ENCODE measurements at places on chromosomes 2 and 18.

DNA sequence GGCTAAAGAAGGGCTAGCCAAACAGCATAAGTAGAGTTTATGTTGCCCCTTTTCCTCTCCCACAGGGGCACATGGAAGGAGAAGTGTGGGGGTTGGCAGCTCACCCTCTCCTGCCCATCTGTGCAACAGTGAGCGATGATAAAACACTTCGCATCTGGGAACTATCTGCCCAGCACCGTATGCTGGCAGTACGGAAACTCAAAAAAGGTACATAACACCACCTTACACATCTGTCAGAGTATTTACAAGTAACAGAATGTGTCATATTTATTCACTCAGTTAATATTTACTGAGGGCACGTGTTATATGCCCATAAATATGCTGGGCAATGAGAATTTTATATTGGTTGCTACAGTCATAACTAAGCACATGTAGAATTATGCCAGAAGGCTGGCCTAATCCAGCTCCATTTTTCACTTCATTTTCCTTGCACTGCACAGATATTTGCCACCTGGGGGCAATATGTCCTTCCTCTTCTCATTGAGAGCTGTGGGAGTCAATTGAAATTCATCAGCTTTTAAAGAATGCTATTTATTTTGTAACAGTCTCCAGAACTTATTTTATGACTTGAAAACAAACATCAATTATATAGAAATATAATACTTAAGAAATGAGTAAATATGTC is 150.6 kb downstream of the RTN4 start:
- peak; percentile 42 for DNase-seq

- no peak for DNase-seq
These were observed 26.1 kb downstream of the METTL8 start for GRCh38 chr2:171407676-171408044.

DNA sequence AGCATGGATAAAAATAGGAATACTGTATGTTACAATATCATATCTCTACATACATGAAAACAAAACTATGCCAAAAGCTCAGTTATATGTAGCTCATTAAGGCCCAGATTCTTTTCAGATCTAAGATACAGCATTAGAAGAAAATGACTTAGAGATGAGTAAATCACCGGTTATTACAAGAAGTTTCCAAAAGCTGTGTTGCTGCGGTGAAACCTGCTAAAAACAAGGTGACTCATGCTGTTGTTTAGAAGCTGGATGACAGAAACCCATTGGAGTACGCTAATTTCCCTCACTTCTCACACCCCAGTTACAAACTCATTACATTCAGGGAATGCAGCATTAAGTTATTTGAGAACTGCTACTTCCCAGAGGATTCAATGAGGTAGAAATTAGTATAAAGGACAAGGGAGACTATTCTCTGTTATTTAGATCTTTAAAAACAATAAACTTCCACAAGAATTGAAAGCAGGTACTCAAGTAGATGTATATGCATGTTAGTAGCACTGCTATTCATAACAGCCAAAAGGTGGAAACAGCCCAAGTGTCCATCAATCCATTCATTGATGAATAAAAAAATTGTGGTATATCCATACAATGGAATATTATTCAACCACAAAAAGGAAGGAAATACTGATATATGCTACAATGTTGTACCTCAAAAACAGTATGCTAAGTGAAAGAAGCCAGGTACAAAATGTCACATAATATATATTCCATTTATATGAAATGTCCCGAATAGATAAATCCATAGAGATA is 32.6 kb downstream of the RBKS start:
- no peak for DNase-seq

DNA sequence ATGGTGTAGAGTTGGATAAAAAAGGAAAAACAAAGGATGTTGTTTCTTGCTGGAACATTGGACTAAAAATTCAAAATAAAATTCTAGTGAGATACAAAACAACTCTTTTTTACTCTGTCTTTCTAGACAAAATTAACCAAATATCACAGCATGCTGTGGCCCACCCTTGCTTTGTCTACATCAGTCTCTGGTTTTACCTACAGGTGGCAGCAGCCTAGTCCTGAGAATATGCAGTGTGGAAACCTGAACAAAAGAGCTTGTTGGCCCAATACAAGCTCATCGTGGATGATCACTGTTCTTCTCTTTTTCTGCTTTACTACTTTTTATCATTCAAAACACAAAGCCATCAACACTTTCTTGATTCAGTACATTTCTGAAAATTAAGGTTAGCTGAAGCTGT is 210.4 kb downstream of the CDH19 start:
- DNase-seq: no peak

- DNase-seq: peak; percentile 13
These were observed at the start of gene DTNA for GRCh38 chr18:34709750-34710441. TSS of gene DTNA (plus strand) at chr18:34710298. CDS start at chr18:34755977, 45,679 bp downstream.

DNA sequence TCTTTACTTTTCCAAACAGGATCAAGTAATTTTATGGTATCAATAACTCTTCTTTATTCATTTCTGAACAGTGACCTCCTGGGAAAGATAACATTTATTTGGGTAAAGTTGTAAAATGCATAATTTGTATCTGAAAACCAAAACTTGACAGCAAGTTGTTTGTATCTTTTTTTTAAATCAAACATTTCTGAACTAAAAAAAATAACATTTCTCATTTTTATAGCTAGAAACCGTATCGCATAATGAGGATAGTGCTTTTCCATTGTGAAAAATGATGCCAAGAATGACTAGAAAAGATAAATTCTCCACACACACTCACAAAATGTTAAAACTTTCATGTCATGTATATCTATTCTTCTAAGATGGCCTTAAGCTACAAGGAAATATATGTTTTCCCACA is 578.2 kb downstream of the RIT2 start:
- no peak for DNase-seq

- peak; percentile 84 for DNase-seq
These were observed 5.4 kb downstream of the SPR start for GRCh38 chr2:72892506-72893173.

GRCh38 chr2:172103471-172104272 is 972 bp upstream of the DLX2 start:
- peak; percentile 90 for DNase-seq

GRCh38 chr2:15808944-15809343 is 131.4 kb upstream of the MYCN start:
- no peak for DNase-seq

DNA sequence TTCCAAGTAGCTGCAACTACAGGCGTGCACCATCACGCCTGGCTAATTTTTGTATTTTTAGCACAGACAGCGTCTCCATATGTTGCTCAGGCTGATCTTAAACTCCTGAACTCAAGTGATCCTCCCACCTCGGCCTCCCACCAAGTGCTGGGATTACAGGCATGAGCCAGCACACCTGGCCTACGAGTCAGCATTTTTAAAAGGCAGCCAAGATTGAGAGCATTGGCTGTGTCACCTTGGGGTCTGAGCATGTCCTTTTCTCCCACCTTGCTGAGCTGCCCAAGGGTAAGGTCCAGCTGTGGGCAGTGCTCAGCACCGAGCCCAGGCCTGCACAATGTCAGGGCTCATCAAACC is 142.8 kb upstream of the LMAN1 start:
- DNase-seq: no peak

- no peak for DNase-seq
These were observed 32.7 kb upstream of the DLX2 start for GRCh38 chr2:172135446-172135845.

GRCh38 chr2:171237751-171238505 is 77.2 kb upstream of the TLK1 start:
- no peak for DNase-seq

- peak; percentile 45 for DNase-seq
These were observed 42.4 kb upstream of the NABP1 start for GRCh38 chr2:191635333-191636234.

- no peak for DNase-seq
These were observed 1.5 kb downstream of the GAD1 start for GRCh38 chr2:170818036-170818751.

DNA sequence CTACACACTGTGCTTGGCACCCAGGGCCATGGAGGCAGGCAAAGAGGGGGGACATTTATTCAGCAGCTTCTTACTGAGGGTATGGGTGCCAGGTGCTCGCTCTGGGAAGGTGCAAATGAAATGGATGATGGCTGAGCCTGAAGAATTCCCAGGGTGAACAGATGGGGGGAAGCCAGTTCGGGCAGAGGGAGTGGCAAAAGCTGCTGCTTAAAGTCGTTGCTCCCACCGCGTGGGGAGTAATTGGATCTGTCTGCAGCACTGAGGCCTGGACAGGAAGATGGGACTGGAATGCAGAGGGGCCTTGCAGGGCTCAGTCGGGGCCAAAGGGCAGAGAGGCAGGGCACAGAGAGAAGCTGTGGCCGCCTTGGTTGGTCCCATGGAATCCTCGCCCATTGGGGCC is 51.2 kb downstream of the NEDD4L start:
- no peak for DNase-seq

GRCh38 chr2:109528811-109529501 is 84.8 kb downstream of the SEPTIN10 start:
- DNase-seq: no peak

GRCh38 chr18:58321986-58322385 is 278.0 kb downstream of the NEDD4L start:
- DNase-seq: peak; percentile 71

DNA sequence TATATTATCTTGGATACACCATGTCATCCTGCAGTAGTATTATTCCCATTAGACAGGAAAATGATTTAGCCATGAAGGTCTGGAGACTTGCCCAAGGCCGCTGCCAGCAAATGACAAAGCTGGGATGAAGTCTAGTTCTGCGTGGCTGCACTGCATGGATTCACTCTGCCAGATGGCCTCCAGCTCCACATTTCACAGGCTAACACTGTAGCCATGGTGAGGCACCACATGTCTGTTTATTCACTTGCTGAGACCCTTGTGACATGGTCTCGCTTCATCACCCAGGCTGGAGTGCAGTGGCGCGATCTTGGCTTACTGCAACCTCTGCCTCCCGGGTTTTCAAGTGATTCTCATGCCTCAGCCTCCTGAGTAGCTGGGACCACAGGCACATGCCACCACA is 31.5 kb upstream of the SCG2 start:
- DNase-seq: no peak

DNA sequence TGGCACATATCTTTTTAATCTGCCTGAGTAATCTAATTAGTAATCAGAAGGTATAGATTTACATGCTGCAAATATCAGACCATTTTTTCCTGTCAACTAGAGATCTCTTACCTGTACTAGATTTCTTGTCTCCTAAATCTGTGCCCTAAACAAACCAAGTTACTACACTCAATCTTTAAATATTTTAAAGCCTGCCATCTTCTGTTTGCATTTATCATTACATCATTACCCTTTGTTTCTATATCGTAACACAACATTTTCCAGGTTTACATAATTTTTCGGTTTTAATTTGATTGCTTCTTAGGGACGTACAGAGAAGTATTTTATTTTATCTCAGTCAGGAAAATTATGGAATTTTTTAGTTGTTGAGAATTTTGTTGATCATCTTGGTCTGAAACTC is 25.7 kb downstream of the PSMA8 start:
- DNase-seq: no peak

DNA sequence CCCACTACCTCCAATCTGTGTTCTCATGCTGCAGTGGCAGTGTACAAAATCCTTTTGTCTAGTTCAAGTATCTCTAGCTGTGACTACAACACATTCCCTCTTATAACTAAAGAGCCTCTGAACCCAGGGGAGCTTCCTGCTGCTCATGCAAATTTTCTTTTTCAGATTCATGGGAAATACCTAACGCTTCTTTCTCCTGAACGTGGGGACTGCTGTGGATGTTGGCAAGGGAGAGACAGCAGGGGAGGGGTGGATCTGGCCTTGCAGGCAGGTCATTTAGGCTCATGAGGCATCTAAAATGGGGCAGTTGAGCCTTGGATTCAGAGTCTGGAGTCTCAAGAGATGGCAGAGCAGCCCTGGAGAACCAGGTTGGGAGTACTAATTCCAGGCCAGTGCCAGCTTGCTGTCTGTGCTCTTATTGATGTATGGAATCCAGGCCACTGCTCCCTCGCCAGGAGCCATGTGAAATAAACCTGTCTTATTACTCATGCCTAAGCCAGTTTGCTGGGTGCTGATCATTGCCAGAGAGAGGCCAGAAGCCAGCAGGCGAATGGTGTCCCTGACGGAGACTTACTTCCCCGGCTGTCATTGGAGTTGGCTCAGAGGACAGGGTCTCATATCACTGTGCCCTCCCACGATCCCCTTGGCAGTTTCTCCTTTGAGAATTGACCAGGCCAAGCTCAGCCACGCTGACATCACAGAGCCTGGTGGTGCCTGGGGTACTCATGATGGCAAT is 29.2 kb upstream of the TNP1 start:
- DNase-seq: no peak

DNA sequence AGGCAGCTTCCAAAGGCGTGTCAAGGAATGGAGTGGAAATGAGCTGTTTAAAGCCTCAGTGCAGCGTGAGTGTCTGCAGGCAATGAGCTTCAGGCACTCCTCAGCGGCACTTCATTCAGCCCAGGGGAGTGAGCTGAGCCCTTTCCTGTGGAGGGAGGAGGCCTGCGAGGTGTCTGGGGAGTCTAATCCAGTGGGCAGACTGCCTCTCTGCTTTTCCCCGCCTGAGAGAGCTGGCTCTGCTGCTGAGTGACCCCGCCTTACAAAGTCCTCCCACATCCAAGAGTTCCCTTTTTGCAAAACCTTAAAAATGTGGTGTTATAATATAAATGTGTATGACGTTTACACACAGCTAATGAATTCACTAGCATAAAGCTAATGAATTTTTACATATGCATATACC is 7.0 kb upstream of the LDLRAD4 start:
- no peak for DNase-seq

GRCh38 chr2:198660501-198660900 is 797.2 kb downstream of the SATB2 start:
- DNase-seq: no peak

DNA sequence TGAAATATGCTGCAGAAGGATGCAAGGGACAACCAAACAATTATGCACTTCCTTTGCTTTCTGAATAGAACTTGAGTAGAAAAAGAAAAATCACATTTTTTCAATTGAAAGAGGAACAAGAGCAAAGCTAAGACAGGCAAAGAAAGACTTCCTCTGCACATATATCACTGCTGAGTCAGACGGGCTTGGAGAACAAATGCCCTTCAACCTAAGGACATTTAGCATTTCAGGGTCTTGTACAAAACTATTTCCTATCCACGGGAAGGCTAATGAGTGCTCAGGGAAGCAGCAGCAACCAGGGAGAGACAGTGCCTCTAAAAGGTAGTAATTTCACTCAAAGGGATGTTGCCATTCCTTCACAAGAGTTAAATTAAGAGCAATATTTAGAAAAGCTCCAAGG is 570.0 kb upstream of the GCFC2 start:
- no peak for DNase-seq

DNA sequence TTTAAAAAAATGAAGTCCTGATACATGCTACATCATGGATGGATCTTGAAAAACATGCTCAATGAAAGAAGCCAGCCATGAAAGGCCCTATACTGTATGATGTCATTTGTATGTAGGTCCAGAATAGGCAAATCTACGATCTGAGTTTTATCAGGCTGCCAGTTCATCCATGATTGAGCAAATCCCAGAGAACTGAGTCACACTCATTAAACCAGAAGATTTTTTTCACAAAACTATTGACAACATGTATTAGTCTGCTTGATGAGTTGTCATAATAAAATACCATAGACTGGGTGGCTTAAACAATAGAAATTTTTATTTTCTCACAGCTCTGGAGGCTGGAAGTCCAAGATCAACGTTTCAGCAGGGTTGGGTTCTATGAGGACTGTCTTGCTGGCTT is 130.7 kb downstream of the MREG start:
- DNase-seq: no peak

All from GM12865 (cell line).